ENCODE measurements at places on chromosomes 7 and 10.

- peak; percentile 61 for DNase-seq
Measured at GRCh38 chr7:66778201-66778600, 37.7 kb downstream of the RABGEF1 start.

DNA sequence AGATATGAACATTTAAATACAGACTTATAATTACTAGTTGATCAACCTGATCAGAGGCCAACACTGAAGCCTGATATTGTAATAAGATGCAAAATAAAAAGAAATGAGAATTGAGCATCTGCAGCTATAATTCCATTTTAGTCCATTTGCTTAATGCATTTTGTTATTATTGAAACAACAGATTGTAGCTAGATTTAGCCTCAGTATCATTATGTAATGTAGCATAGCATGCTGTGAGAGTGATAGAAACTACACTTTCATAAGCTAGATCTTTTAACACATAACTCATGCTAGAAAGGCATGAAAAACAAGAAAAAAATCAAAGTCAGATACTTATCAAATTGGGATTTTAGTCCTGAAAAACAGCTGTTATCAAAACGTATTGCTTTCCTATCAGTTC lies 292.7 kb upstream of the ADARB2 start:
- DNase-seq: no peak

- no peak for DNase-seq
Measured at GRCh38 chr10:17144032-17144431, 14.4 kb upstream of the CUBN start.

DNA sequence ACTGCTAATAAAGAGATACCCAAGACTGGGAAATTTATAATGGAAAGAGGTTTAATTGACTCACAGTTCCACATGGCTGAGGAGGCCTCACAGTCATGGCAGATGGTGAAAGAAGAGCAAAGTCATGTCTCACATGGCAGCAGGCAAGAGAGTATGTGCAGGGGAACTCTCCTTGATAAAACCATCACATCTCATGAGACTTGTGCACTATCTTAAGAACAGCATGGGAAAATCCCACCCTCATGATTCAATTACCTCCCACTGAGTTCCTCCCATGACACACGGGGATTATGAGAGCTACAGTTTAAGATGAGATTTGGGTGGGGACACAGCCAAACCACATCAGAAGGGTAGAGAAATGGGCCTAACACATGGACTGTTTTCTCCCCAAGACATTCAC lies 156.3 kb downstream of the CCDC71L start:
- DNase-seq: peak; percentile 43

GRCh38 chr7:50982626-50983025 lies 199.9 kb upstream of the GRB10 start:
- DNase-seq: no peak

DNA sequence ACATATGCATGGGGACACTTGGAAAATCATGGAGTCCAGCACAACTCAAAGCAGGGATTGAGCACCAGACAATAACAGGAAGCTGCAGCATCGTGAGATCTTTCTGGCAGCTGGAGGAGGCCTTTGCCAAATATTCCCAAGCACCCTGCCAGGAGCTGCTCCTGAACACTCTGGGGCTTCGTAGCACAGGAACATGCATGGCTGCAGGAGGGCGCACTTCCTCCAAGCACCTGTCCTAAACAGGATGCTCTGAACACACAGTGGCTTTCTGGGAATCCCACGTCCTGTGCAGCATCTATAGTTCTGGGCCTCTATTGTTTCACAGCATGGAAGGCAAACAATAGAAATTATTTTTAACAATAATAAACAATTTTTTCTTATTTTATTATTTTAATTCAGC lies 4.1 kb downstream of the ABLIM1 start:
- no peak for DNase-seq

- no peak for DNase-seq
Measured at GRCh38 chr7:24980534-24981170, 674 bp upstream of the OSBPL3 start.

DNA sequence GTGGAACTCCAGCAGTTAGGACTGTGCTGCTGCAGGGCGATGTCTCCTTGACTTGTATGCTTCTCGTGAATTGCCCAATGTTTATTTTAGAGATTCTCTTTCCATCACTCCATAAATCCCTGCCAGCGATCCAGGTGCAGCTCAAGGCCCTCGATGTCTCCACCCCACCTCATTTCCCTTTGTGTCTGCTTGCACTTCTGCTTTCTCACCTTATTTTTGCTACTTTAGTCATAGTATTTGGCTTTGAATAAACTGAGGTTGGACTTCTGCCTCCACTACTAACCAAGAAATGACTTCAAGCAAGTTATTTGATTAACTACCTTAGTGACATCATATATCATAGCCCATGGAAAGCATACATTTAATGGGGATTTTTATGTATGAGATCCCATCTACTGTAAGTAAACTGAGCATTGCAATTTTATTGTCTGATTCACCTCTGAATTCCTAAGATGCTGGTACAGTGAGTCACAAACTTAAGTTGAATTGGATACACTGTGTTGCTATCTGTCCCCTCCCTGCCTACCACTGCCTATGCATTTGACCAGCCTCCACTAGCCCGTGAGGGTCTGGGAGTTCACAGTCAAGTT lies 255.8 kb downstream of the ABCA13 start:
- peak; percentile 69 for DNase-seq

GRCh38 chr10:94005050-94005449 lies 11.3 kb downstream of the PLCE1 start:
- peak; percentile 56 for DNase-seq

DNA sequence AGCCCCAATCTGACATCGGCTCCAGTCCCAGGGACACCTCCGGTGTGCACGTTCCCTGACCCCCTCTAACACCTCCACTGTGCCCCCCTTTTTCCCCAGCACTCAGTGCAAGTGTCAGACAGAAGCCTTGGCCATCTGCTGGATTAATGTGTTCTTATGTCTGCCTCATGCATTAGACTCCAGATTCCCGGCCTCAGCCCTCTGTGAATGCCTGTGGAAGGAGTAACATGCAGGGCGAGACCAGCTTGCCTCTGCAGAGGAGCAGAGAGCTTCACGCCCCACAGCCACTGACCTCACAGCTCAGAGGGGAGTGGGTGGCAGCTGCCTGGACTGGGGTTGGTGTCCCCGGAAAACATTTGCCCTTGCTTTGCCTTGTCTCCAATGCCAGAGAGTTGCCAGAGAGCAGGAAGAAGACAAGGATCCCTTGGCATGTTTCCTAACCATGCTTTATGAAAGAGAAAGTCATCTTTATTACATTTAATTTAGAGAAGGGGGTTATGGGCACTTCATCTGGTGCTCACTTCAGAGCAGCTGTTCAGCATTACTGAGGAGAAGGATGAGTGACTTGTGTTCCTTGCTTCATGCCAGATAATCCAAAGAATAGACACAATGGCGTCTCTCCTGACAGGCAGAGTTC lies 91.6 kb upstream of the CXCL12 start:
- no peak for DNase-seq

GRCh38 chr10:93462881-93463280 lies 19.3 kb downstream of the MYOF start:
- DNase-seq: peak; percentile 86

DNA sequence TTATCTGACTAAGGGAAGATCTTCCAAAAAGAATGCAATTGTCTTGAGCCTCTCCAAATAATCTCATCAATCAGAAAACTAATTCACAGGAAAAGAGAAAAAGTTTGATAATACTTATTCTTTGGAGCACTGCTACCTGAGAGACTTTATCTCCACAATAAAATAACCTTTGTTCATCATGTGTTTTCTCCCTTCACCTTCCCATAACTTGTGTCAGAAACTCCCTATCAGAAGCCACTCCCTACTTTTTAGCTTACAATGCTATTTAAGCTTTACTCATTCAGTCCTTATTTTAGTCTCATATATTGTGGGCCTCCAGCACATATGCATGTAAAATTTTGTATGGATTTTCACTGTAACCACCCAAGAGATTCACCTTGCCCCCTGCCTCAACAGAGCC lies 998 bp downstream of the CYP3A43 start:
- DNase-seq: no peak

DNA sequence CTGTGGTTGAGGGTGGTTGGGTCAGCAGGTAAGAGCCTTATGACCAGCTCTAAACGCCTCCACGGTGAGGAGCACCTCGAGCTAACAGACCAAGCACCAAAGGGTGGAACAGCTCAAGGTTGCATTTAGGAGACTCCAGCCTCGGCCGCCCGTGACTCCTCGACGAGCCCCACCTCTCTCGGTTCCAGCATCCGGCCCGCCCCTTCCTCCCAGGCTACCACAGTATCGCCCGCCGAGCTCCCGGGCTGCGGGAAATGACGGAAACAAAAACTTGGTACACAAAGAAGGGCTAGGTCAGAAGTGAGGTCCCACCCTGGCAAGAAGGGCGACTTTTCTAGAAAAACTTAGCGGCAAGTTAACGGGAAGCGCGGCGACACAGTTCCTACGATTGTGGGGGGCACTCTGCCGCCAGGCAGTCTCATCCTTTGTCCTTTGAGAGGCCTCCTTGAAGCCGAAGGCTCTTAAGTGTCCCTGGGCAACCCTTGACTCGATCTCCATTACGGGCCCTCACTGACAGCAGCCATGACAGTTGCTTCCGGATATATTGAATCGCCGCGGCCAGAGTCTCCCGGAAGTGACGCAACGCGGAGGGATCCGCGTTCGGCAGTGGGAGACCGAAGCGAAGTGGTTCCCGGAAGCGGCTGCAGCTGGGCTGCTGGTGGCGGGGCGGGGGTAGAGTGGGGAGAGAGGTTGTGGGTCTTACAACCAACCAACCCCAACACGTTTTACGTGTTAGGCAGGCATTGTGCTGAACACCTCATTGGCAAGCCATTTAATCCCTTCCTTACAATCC lies 40.2 kb upstream of the ZNF518A start:
- peak; percentile 98 for DNase-seq

- DNase-seq: no peak
Measured at GRCh38 chr10:131116991-131117375, 194.5 kb downstream of the TCERG1L start.

GRCh38 chr7:31307972-31308371 lies 32.6 kb downstream of the NEUROD6 start:
- DNase-seq: no peak

- no peak for DNase-seq
Measured at GRCh38 chr10:91576096-91576545, 56.8 kb downstream of the PPP1R3C start.

- DNase-seq: no peak
Measured at GRCh38 chr7:103120362-103120761, 28.5 kb downstream of the NAPEPLD start.

GRCh38 chr7:48718731-48719378 lies 205.5 kb upstream of the CDC14C start:
- no peak for DNase-seq

GRCh38 chr7:3164380-3164792 lies 120.7 kb upstream of the CARD11 start:
- no peak for DNase-seq

DNA sequence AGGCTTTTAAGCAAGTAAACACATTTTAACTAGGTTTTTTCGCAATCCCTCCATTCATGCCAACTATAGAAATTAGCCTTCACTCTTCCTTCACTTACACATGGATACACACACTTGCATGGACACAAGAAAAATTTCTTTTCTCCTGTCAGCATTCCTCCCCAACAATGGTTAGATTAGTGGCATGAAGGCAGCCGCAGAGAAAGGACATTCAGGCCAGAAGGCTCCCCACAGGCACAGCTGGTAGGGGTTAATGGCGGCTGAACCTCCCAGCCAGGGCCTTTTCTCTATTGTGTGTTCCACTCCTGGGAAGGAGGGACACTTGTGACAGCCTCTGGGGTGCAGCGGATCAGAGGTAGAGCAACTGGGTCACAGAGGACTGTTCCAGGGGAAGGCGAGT lies 255.0 kb upstream of the SP8 start:
- DNase-seq: no peak

- no peak for DNase-seq
Measured at GRCh38 chr7:2761801-2762497, 73.9 kb downstream of the AMZ1 start.

- no peak for DNase-seq
Measured at GRCh38 chr7:35333265-35333664, 79.4 kb upstream of the TBX20 start.

DNA sequence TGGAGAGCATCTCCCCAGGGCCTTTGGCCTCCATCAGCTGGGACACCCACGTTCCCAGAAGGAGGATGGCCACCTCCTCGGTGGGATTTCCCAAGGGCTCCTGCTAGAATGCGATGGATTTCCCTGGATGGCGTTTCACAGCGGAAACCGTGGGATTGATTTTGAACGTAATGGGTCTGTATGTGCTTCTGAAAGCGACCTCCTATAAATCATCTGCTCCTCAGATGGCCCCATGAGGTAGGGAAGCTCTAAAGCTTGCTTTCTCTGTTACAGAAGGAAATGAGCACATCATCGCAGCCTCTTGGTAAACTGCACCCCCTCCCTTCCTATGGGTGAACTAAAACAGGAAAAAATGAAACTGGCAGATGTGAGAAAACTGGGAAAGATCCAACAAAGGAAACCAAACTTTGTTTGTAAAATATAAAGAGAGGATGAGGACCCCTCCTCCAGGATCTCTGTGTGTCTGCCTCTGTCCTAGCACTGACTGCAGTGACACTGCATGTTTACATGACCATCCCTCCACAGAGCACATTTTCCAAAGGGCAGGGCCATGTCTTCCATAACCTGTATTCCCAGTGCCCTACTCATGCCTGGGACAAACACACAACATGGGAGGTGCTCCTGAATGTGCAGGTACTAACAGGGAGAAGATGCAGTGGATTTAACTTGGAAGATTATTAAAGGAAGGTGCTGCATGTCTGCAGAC lies 57.6 kb downstream of the LYZL1 start:
- DNase-seq: no peak

DNA sequence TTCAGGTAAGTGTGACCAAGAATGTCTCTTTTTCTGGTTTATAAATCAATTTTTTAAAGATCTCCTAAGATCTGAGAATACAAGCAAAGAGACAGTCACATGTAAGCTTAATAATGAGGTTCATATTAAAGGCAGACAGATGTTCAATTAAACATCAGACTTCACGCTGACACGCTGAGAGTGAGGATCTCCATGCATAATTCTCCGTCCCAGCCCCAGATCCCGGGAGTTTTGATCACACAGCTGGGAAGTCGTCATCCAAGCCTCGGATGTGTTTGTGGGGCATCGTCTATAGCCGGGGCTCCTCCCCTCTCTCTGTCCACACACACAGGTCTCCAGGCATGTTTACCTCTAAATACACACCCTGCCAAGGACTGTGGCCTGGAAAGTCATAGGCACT lies 223.2 kb downstream of the PTPRN2 start:
- DNase-seq: no peak

GRCh38 chr7:132509643-132510042 lies 66.6 kb downstream of the PLXNA4 start:
- DNase-seq: no peak

- no peak for DNase-seq
Measured at GRCh38 chr7:351681-352480, 61.9 kb downstream of the FOXL3 start.

DNA sequence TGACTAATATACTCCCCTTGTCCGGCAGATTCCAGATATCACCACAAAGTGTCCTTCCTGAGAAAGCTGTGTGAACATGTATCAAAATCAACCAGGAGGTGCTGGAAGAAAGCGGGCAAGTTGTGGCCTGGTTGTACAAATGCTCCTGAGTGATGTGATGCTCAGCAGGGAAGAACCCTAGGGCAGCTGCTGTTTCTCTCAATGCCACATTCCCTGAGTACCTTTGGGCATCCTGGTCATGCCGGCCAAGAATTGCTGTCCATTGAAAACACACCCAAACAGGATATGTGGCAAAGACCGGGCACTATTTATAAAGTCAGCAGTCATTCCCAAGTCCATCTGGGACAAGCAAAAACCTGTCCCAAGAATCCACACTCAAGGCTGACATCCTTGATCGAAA lies 7.8 kb upstream of the ADCY1 start:
- no peak for DNase-seq

Measured in fibroblast of skin of right biceps (primary cell).